ENCODE measurements at places on chromosomes 13 and 19. TPM values are rescaled to one million over a fixed set of nuclear protein-coding genes. Genes with fewer than 3 reads are reported as not detected.

MIDN gene
- 22.4 TPM for total RNA-seq

S1PR5 gene
- 4.6 TPM for total RNA-seq

GPR4 gene
- total RNA-seq = 0.28 TPM

RASIP1 gene
- 0.85 TPM for total RNA-seq

ZNF266 gene
- total RNA-seq = 7.3 TPM

ZNF530 gene
- 8.2 TPM for total RNA-seq

P2RY11 gene
- 3.8 TPM for total RNA-seq
